NCI-H526 treated with DMSO at 0.1 percent for 48 hours (cell line): ENCODE measurements at places on chromosomes 11 and 22.

DNA sequence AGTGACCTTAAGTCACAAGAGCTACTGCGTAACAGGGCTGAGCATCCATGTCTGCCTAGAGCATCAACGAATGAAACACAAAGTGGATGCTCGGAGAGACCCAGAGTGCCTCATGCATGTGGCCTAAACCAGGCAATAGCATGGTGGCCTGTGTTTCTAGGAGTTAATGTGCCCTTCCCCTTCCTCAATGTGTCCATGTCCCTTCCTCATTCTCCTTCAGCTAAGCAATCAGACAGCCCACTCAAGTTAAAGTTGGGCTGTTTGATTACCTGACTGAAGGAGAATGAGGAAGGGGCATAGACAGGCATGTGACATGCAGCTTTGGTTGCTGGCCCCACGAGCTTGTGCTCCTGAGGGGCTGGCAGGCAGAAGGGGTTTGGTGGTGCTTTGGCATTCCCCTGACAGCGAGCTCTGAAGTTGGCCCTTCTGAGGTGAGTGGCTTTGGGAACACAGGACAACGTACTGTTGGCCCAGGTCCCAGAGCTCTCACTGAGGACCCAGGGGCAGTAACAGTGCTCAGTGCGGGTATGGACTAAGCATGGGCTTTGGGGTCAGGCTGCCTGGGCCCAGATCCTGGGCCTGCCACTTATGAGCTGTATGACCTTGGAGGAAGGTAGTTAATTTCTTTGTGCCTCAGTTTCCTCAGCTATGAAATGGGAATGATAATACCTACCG, 46.7 kb downstream of the IRAG1 start:
- DNase-seq: no peak

- DNase-seq: no peak
These were observed 64.5 kb upstream of the EMID1 start for GRCh38 chr22:29141078-29141688.

- DNase-seq: no peak
These were observed at the start of gene LTBP3 for GRCh38 chr11:65558002-65558929. Gene LTBP3, minus strand, starts transcription at chr11:65558359. Its CDS starts 400 bp downstream, at chr11:65557959.

- DNase-seq: no peak
These were observed 73.7 kb downstream of the PDE2A start for GRCh38 chr11:72600557-72600956.

DNA sequence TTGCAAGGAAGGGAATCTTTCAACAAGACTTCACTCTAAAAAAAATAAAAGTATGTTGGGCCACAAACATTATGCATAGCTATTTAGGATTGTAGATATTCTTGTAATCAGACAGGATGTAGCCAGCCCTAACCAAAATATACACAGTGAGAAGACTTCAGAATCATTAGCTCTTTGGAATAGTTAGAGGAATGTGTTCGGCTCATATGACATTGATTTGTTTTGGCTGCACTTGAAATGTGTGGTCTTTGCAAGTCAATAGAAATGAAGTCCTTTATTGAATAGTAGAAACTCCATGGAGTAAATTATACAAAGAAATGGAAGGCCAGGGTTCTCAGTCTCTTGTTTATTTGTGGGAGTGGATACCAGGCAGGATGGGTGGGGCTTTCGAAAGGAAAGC, 692.1 kb downstream of the NTM start:
- DNase-seq: no peak
